ENCODE measurements at places on chromosomes 3 and 15.

- no peak for DNase-seq
These were observed 462.2 kb downstream of the NSUN3 start for GRCh38 chr3:94525043-94525442.

GRCh38 chr3:152589644-152590043 lies 245.3 kb upstream of the P2RY1 start:
- DNase-seq = no peak

- DNase-seq = no peak
These were observed 479.4 kb upstream of the CBLB start for GRCh38 chr3:106348139-106348690.

DNA sequence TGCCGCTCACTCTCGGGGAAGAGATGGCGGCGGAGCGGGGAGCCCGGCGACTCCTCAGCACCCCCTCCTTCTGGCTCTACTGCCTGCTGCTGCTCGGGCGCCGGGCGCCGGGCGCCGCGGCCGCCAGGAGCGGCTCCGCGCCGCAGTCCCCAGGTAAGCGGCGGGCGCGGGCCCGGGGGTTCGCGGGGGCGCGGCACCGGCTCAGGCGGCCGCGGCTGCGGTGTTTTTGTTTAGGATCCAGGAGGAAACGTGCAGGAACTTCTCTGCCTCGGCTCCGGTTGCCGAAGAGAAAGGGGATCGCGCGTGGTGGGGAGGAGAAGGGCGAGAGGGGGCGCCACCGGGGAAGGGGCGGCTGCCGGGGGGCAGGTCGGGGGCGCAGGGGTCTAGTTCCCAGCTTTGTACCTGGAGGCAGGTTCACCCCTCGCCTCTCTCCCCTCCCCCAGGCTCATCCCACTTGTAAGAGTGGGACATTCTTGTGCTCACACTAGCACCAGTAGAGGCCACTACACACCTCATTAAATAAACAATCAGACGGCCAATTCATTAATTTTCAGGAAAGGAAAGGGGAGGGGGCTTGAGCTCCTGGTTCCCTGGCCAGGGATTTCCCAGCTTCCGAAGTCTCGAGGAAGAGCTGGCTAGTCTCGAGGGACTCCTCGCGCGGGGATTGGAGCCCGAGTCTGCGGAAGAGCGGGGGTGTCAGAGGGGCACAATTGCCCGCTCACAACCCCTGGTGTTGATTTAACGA lies 562 bp downstream of the NEO1 start:
- DNase-seq = no peak

DNA sequence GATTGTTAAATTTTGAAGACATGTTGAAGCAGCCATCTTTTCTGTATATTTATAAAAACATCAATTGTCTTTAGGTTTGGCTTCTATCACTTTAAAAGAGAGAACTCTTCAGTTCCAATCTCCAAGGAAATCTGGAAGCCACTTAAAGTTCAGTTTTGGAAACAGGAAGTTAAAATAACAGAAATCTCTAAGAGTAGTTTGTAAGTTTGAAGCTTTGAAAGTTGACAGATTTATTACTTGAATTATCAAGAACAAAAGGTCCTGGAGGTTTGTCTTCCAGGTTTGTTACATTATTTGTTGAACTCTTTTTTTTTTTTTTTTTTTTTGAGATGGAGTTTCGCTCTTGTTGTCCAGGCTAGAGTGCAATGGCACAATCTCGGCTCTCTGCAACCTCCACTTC lies 30.0 kb downstream of the RNF111 start:
- DNase-seq = no peak

DNA sequence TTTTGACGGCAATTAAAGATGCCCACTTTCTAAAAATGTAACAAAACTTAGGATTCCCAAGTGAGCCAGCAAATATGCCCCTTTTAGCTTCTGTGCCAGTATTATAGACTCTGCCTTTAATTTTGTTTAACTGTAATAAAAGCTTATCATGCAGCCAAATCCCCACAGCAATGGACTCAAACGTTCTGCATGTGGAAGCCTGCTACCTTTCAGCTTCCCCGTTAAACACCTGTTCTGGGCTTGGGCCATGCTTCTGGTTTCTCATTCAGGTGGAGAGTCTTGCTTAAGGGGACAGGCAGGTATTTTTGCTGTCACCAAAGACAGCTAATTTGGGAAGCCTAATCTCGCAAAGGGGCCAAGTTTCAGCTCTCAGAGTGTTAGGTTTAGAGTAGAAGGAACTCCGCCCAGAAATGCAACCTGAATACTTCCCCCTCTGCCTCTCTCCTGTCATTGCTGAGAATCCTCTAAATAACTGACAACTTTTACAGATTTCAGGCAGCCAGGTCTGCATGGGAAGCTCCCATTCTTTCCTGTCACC lies 399.4 kb upstream of the ATP11B start:
- DNase-seq = no peak

DNA sequence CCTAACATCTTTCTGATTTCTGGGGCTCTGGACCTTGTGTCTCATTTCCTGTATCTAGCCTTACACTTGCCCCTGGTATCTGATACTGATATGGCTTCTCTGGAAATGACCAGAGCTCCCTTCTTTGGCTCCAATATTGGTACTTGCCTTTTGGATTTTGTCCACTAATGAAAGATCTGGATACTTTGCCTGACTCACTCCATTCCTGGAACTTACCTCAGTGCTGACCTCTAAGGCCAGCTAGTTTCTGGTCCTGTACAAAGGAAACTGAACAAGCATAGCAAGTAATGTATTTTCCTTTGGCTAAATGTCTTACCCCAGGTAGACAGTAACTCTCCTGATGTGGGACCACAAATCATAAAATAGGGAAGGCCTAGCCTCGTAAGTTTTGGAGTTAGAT lies 93.8 kb upstream of the SLC4A7 start:
- DNase-seq = no peak

DNA sequence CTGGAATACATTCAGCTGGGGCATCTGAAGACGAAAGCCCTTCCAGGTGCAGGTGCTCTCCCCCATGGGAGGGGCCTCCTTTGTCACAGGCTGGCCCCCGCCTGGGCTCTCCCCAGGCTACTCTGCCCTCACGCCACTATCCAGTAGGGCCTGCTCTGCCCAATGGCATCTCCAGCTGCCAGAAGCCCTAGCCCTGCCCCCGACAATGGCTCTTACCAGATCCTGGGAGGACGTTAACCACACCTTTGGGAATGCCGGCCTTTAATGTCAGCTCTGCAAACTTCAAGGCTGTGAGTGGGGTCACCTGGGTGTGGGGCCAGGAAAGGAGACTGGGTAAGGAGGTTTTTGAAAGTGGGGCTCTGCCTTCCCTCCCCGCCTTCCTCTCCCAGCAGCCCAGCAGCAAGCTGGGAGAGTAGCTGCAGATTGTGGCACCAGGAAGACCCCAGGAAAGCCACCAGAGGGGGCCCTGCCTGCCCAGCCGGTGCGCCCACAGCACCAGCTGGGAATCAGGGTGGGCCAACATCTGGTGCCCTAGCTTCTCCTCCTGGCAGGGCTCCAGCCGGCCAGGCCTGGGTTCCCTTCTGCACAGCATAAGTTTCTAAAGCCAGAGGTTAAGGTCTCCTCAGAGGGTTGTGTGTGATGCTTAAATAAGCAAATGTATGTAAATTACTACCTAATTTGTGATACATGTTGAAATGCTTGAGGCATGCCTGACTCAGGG lies 40.4 kb upstream of the SLC41A3 start:
- no peak for DNase-seq

DNA sequence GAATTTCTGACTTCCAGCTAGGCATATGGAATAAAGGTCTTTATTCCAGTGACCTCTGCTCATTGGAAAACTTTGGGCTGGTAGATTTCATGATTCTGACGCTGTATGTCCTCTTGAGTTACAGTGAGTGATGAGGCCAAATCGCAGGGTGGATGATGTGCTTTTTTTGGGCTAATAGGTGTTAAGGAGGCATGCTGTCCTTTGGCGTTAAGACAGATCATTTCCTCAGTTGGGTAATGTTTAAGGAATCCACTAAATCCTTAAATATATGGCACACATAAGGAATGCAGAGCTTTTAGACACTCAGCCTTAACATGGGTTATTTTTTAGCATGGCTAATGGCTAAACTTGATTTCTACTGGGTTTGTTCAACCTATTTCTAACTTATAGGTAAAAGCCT lies 87.9 kb downstream of the LPP start:
- no peak for DNase-seq

DNA sequence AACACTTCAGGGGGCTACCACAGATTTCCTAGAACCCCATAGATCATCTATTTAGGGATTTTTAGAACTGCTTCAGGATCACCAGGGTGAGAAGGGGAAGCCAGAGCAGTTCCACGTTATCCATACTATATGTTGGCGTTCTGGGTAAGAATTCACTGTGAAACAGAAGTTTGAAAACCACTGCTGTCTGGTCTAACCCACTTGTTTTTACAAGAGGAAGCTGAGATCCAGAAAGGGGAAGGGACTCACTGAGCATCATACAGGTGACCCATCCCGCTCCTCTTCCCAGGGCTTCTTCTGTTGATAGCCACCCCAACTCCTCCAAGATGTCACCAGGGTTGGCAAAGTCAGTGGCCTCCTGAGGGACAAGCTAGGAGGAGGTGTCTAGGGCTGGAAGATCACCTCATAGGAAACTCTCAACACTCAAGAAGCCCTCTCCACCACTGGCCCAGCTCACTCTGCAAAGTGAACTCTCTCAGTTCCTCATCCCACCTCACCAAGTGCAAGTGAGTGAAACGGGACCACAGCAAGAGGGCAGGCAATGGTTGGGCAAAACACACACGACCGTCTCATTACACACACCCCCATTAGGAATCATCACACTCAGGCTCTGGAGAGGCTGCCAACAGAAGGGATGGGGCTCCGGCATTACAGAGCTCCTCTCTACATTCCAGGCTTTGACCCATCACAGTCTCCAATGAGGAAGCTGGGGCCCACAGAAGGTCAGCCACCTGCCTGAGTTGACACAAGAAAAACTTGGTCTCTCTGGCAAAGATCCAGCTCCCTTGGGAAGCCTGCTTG lies 1.8 kb downstream of the DAPK2 start:
- no peak for DNase-seq

DNA sequence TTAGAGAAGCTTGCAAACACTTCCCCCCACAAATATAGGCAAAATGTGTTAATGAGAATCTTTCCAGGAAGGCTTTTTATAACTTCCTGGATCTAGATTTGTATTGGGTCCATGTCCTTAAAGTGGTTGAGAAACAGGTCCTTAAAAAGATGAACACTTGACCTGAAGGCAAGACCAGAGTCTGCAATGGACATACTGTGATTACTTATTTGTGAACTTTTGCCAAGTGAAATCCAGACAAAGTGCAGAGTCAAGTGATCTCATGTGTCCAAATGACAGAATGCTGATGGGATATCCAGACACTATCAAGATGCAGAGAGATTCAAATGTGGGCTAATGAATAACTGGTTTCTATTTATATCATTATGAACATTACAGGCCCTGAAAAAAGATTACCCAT lies 43.8 kb downstream of the FRMD4B start:
- no peak for DNase-seq

DNA sequence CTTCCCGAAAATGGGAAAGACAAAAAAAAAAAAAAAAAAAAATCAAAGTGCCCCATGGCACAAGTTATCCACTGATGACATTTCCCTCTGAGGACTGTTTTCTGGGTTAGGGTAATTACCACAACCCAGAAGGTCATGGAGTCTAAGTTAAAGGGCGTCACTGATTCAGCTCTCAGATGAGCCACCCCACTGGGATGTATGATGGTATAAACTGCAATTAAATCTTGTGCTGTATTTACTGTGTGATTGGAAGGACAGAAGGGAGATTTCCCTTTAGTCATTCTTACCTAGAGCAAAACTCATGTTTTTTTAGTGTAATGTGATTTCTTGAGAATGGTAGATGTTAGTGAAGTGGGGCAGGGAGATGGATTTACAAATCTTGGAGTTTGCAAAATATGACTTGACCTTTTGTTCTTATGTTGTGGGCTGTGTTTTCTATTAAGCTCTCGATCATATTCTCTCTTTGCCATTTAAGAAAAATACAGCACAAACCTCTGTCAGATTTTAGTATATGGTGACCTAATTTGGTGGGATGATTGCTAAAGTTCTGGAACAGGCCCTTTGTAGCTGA lies 244.2 kb downstream of the PTPRG start:
- DNase-seq = no peak
